CD4-positive, alpha-beta memory T cell (primary cell): ENCODE measurements at places on chromosomes 13 and 19. TPM values are rescaled to one million over a fixed set of nuclear protein-coding genes. Genes with fewer than 3 reads are reported as not detected.

DNA sequence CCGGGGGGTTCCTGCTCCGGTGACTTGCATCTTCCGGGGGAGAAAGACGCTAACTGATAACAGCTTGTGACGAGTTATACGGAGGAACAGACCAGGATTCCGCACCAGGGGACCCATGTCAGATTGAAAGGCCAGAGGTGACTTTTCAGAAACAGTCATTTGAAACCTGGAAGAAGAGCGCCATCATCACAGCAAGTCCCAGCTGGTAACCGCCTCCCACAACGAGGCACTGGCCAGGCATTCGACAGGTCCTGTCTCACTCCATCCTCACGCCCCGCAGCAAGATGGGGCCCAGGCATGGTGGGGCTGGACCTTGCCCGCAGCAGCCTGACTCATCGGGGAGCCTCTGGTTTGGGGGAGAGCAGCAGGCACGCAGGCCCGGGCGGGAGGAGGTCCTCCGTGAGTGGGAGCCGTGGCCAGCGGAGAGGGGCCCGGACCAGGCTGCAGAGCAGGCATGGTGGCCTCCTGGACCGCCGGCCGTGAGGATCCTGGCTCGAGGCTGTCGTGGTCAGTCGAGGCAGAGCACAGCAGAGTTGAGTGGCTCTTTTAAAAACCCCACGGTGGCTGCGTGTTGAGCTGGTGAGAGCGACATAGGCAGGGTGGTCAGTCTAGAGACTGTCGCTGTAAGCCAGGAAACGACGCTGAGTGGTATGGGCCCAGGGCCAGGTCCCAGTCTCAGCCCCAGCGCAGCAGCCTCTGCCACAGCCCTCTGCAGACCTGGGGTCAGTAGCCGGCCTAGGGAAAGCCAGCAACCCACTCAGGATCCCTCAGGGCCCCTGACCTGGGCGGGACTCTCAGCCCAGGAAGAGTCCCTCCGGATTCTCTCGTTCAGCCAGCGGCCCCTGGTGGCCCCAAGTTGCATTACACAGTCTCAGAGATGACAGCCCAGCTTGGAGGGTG, 94.9 kb upstream of the MCF2L start:
- no peaks in the 10 kb centered on the region for H3K27me3 ChIP-seq
- no peak overlapping the region for H3K4me3 ChIP-seq
- H3K27ac ChIP-seq, result no peak overlapping the region
- peaks cover 15% of the 10 kb centered on the region for H3K4me1 ChIP-seq
- DNase-seq, result no peak
- peaks cover 17% of the 10 kb centered on the region for H3K36me3 ChIP-seq

- H3K4me3 ChIP-seq, result no peak overlapping the region
- no peaks in the 10 kb centered on the region for H3K4me1 ChIP-seq
- no peak for DNase-seq
- H3K36me3 ChIP-seq, result no peaks in the 10 kb centered on the region
- H3K27ac ChIP-seq, result no peak overlapping the region
These were observed 18.5 kb downstream of the KCNRG start for GRCh38 chr13:50033725-50034124.

DNA sequence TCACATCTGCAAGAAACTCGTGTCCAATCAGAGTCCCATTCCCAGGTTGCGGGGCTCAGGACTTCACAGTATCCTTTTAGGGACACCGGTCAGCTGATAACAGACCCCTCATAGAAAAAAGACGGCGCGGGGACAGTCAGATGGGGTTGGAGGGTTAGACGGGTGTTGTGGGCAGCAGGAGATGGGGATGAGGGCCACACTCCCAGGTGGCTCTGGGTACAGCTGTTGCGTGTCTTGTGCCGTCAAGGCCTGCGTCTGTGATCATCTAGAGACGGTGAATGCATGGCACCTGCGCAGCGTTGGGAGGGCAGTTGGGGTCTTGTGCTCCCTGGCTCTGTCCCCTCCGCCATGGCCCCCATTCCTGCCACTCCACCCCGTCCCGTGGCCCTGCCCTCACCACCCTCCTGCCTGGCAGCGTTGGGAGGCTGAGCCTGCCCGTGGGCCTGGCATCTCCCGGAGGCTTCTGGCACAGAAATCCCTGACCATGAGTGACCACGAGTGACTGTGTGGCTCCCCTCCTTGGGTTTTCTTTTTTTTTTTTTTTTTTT, 14.0 kb upstream of the TEKTIP1 start:
- DNase-seq, result no peak
- H3K4me1 ChIP-seq, result no peaks in the 10 kb centered on the region
- H3K4me3 ChIP-seq, result no peak overlapping the region
- no peaks in the 10 kb centered on the region for H3K27me3 ChIP-seq

DNA sequence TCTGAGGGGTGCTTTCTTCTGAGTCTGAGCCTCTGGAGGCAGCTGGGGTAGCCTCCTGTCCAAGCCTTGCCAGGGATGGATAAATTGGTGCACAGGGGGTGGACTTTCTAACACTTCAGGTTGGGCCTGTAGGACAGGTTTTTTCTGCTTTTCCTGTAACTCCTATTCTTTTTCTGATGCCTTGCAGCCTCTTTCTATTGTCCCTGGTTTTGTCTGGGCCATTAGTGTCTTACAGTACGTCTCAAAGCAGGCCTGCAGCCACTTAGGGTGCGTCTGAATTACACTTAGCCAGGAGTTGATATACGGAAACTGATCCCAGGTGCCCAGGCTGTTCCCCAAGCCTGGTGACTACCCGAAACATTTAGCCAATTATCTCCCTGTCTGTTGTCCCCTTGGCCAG, 213.3 kb upstream of the HTR2A start:
- H3K27ac ChIP-seq, result no peak overlapping the region
- no peaks in the 10 kb centered on the region for H3K4me1 ChIP-seq
- no peak overlapping the region for H3K4me3 ChIP-seq
- H3K36me3 ChIP-seq, result no peaks in the 10 kb centered on the region

DNA sequence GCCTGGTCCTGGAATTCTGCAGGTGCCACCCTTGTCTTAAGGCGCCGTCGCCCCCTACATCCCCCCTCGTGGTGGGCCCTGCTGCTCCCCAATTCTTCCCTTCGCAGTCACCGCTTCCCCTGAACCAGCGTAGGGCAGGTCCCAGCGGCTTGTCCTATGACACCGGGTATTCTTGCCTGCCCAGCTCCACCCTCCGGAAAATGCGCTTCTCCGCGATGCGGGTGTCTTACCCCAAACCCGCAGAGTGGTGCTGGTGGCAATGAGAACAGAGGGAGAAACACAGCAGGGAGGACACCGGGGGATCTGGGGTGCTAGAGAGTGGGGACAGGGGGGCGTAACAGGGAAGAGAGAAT, 9.0 kb downstream of the ZNF808 start:
- DNase-seq, result peak; percentile 53
- H3K4me3 ChIP-seq, result peak overlapping the region; percentile 84
- peak overlapping the region; percentile 80 for H3K27ac ChIP-seq
- H3K36me3 ChIP-seq, result no peaks in the 10 kb centered on the region

- no peaks in the 10 kb centered on the region for H3K36me3 ChIP-seq
- no peaks in the 10 kb centered on the region for H3K4me1 ChIP-seq
- H3K27ac ChIP-seq, result no peak overlapping the region
- no peak for DNase-seq
- no peak overlapping the region for H3K4me3 ChIP-seq
These were observed 880.4 kb downstream of the EFNB2 start for GRCh38 chr13:105655046-105655445.

CCNA1 gene
- total RNA-seq, result not detected

C19orf73 gene
- 1.9 TPM for total RNA-seq

CEACAM8 gene
- total RNA-seq, result not detected
